ENCODE measurements at places on chromosomes 11 and 22.
A peak's percentile ranks its signal among the peaks of the same experiment; 100 is the strongest.

DNA sequence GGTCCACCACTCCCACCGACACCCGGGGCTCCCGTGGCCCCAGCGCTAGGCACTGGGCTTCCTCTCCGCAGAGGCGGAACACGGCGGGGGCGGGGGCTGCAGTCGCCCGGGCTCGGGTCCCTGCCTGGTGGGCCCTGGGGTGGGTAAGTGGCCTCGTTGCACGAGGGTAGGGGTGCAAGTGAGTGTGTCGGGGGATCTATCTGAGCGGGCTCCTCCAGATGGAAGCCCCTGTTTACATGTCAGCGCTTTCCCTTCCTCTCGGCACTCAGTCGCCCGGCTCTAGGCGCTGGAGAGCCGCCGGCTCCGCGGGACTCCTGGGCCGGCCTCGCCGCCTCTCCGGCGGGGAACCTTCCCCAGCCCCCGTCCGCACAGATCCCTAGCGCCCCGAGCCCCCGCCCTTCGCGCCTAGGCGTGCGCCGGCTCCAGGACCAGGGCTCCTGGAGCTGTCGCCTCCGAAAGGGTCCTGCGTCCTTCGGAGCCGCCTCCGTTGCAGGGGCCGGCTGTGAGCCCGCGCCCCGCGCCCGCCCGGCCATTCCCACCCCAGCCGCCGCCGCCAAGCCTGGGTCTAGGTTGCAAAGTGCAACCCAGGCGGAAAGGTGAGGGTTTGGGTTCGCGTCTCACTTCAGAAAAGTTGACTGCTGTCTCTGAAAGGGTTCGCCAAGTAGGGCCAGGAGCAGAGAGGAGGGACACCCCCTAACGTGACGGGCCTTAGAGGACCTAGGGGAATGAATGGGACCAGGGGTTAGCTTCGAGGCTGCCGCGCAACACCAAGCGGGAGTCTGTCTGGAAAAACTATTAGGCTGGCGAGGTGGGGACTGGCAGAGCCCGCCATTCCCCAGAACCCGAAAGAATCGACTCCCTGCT is 978 bp downstream of the FLI1 start:
- no peak for DNase-seq

DNA sequence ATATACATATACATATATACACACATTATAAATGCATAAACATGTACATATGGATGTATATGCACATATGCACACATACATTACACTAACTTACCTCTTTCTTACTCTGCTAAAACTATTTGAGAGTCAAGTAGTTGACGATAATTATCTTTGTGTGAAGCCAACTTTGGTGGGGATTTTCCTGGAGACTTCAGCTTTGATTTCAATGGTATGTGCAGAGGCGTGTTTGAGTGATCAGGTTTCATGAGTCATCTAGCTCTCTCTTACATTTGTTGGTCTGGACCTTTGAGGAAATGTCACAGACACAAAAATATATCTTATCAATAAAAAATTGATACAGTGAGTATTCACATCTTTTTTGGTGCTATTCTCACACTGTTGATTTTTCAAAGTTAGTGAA is 769.1 kb upstream of the LUZP2 start:
- no peak for DNase-seq

- no peak for DNase-seq
Observed at GRCh38 chr11:69718147-69718546, 14.3 kb upstream of the FGF19 start.

GRCh38 chr11:45850446-45850845 is 3.2 kb downstream of the CRY2 start:
- no peak for DNase-seq

- DNase-seq = no peak
Observed at GRCh38 chr11:108838792-108839105, 173.9 kb downstream of the DDX10 start.

DNA sequence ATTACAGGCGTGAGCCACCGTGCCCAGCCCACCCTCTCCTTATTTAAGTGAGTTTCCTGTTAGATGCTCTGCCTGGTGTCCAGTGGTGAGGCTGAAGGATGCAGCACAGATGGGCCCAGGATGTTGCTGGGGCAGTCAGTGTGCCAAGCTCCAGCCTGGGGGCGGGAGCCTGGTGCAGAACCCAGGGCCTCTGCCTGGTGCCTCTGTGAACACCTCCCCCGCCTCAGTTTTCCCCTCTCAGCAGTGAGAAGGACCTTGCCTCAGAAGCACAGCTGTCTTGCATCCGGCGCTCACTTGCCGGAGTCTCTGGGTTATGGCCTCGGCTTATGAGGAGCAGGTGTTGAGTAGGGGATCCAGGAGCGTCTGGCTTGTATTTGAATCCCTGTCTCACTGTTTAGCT is 116.2 kb downstream of the KIAA1671 start:
- DNase-seq = peak; percentile 23

DNA sequence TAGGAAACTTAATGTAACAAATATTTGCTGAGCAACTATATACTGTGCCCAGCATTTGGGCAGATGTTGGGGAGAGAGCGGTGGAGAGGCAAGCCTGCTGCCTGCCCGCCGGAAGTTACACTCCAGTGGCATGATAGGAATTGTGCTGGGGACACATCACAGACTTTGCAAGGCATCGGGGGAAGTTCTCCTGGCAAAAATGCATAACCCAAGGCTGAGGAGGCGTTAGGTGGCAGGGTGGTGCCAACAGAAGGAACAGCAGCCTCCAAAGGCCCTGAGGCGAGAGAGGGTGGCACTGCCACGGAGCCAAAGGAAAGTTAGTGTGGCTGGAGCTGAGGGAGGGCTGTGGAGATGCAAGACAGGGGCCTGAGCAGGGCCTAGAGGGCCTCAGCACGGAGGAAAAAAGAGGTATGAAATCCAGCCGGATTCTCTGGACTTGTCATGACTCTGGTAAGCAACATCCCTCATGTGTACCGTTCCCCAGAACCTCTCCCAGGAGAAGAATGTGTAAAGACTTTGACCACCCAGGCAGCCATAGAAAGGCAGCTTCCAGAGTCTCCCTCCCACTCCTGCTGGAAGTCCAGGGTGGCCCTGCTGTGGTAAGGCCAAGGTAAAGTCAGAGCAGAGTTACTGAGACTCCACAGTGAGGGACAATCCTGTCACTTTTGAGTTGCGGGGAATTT is 76.1 kb upstream of the RAB1B start:
- DNase-seq = no peak

DNA sequence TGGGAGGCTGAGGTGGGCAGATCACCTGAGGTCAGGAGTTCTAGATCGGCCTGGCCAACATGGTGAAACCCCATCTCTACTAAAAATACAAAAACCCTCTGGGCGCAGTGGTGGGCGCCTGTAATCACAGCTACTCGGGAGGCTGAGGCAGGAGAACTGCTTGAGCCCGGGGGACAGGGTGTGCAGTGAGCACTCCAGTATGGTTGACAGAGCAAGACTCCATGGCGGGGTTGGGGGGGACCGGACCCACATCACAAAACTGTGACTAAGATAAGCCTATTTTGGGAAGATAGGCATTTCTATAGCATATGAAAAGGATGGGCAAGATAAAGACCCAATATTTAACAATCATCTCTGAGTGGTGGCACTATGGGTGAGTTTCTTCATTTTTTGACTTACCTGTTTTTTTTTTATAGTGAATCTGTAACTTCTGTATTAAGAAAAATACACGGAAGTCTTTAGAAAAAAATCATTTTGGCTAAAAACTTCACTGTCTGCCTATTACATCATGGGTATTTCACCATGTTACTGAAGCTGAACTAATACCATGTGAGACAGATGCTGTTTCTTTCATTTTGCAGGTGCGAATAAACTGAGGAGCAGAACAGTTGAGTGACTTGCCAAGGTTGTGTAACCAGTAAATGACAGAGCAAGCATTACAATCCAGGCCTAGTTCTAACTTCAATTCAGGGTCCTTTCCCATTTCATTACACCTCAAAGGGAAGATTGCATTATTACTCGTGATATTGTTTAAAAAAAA is 2.5 kb downstream of the CELF1 start:
- no peak for DNase-seq

- DNase-seq = no peak
Observed at GRCh38 chr11:113728814-113729213, 22.7 kb upstream of the TMPRSS5 start.

DNA sequence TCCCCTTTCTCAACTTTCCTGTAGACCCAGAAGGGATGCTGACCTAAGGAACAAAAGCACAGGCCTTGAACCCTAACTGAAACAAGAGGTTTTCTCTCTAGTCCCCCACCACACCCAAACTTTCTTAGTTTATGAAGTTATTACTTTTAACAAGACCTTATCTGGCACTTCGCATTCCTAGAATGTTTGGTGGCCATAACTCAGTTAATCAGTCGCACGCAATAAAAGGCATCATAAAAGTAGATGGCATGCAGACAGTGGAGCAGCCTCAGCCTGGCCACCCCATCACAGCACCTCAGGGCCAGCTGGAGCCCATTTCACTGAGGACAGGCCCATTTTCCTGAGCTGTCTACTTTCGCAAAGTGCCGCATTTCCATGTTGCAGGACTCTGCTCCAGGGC is 301.9 kb downstream of the OPCML start:
- DNase-seq = no peak

GRCh38 chr11:104549019-104549418 is 349.2 kb downstream of the CASP12 start:
- no peak for DNase-seq

GRCh38 chr11:57418131-57418530 is 8.8 kb downstream of the SLC43A3 start:
- DNase-seq = no peak

GRCh38 chr22:48096411-48096810 is 1334.0 kb downstream of the TBC1D22A start:
- DNase-seq = no peak

GRCh38 chr11:32575070-32575469 is 8.6 kb upstream of the EIF3M start:
- no peak for DNase-seq

- DNase-seq = no peak
Observed at GRCh38 chr11:128214263-128214662, 373.1 kb downstream of the ETS1 start.

GRCh38 chr11:84833488-84834088 is 793.6 kb downstream of the DLG2 start:
- no peak for DNase-seq

GRCh38 chr11:8335186-8335585 is 71.5 kb upstream of the LMO1 start:
- DNase-seq = no peak

GRCh38 chr11:81080476-81080875 is 1639.6 kb upstream of the TENM4 start:
- DNase-seq = no peak

DNA sequence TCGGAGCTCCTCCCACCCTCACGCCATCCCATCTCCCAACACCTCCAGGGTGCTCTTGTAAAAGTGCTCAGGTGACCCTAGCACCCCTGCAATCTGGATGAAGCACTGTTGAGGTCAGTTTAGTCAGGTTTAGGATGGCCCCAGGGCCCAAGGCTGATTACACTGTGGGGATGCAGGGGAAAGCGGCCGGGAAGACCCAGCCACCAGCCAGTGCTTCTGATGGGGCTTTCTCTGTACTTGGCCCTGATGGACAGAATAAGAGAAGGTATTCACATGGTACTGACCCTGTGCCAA is 28.7 kb downstream of the TPBGL start:
- DNase-seq = no peak

- DNase-seq = no peak
Observed at GRCh38 chr22:42277232-42277753, 6.8 kb upstream of the TCF20 start.

DNA sequence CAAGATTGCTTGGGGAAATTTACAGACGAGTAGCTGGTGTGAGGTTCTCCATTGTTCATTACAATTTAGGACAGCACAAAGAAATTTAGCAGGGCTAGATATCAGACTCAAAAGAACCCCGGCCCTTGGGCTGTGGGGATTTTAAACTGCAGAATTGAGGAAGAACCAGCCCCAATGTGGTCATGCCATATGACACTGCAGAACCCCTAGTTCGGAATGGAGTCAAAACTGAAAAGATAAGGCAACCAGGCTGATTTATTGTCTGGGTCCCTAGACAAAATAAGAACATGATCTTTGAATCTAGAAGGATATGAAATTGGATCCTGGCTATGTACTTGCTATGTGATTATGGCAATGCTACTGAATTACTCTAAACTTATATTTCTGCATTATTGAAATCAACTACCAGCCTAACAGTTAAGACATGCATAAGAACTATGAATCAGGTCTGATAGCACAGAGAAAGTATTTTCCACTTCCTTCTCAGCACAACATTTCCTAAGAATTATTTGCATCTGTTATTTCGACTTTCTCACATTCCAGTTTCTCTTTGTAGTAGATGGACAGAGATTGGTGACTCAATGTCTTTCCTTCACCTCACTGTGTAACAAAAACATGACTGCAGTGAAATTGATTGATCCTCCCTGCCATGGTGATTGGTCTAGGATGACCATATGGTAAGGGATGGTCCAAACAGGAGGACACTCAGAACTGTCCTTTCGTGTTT is 13.2 kb downstream of the MMP3 start:
- DNase-seq = no peak

DNA sequence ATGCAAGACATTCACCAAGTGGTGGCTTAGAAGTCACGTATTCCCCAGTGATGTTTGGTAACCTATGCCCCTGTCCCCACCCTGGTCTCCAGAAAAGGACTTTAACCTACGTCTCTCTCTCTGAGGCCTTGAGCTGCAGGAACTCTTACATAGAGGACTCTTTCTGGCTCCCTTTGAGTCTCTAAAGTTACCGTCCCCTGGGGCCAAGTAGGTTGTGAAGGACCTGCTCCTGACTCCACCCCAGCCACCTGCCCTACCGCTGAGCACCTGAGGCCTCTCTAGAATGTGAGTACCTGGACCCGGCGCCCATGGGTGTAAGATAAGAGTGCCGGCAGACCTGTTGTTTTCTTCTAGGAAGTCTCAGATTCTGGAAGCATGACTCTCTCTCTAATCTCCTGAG is 95.4 kb downstream of the TIMP3 start:
- no peak for DNase-seq

DNA sequence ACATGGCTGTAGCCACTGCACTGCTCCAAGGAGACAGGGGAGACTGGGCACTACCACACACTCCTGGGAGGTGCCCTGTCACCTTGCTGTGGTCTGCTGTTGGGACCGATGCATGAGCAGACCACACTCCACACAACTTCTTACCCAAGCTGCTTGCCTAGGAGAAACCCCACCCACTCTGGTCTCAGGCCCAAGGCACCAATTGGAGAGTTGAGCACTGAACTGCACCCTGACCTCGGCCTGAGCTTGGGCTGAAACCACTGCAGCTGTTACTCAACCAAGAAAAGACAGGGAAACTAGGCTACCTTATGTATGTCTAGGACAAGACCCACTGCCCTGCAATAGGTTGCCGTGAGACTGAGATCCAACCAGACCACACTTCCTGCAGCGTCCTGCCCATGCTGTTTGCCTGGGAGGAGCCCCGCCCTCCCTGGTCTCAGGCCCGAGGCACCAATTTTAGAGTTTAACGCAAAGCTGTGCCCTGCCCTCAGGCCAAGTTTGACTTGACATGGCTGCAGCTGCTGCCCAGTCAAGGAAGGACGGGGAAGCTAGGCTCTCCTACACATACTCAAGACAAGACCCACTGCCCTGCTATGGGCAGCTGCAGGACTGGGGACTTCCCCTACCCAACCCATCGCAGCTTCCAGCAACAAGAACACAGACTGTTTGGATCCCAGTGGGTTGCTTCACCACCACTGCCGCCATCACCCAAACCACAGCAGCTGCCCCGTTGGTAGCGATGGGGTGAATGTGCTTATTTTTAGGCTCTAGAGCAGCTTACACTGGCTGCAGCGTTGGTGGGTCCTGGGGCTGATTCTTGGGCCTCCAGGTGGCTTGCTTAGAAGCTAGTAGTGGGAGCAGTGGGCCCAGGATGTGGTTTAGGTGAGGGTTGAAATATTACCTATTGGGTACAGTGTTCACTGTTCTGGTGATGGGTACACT is 66.8 kb downstream of the BRD1 start:
- no peak for DNase-seq
